Effector CD8-positive, alpha-beta T cell (primary cell): ENCODE measurements at places on chromosomes 7 and 10.

- DNase-seq, result no peak
Observed at GRCh38 chr7:110407242-110407641, 683.7 kb upstream of the LRRN3 start.

DNA sequence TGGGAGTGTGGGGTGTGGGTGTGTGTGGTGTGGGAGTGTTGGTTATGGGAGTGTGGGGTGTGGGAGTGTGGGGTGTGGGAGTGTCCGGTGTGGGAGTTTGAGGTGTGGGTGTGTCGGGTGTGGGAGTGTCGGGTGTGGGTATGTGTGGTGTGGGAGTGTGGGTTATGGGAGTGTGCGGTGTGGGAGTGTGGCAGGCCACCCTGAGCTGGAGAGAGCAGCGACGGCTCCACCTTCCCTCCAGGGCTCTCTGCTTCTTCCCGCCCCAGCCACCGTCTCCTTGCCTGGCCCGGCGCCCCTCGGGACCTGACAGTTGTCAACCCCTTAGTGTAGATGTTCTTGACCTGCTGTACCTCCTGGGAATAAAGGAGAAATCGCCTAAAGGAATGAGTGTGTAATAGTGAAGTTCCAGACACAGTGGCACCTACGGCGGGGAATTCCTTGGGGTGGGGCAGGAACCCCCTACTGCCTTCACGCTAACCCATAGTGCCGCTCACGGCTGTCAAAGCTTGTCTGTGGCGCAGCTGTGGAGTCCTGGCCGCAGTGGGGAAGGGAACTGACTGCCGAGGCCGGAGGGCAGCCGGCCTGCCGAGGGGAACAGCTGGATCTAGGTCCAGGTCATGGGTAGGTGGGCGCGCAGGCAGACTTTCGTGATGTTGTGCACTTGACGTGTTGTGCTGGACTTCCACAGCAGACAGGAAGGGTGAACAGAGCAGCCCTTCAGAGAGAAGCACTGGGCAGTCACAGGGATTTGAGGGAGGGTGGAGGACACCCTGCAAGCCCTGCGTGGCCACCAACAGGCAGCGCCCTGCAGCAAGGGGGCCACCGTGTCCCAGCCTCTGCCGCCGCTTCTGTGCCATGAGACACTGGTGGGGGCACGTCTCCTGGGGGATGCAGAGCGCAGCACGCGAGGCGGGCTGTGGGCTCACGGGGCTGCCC is 49.0 kb upstream of the EN2 start:
- no peak for DNase-seq

DNA sequence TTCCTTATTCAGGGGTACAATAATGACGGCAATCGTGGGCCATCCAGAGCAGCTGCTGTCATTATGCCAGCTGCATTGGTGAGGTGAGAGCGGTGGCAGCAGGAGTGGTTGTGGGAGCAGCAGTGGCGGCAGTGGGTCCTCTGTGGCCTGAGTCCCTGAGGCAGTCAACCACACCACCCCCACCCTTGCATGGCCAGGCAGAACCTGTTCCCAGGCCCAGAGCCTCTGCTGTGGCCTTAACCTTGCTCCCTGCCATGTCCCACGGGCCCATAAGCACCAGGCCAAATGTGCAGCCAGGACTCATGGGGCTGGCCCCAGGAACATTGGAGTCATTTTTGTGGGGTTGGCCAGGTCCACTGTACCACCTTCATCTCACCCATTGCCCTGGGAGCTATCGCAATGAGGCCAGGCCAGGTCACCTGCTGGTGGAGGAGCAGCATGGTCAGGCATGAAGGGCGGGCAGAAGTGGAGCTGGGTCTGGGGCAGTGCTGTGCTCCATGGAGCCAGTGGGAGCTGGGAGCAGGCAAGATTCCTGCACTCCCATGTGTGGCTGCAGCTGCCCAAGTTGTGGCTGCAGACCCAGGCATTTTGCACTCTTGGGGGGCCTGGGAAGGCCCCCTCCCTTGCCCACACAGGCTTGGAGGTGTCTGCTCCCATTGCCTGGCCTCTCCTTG is 213.5 kb downstream of the GPR158 start:
- DNase-seq, result no peak

DNA sequence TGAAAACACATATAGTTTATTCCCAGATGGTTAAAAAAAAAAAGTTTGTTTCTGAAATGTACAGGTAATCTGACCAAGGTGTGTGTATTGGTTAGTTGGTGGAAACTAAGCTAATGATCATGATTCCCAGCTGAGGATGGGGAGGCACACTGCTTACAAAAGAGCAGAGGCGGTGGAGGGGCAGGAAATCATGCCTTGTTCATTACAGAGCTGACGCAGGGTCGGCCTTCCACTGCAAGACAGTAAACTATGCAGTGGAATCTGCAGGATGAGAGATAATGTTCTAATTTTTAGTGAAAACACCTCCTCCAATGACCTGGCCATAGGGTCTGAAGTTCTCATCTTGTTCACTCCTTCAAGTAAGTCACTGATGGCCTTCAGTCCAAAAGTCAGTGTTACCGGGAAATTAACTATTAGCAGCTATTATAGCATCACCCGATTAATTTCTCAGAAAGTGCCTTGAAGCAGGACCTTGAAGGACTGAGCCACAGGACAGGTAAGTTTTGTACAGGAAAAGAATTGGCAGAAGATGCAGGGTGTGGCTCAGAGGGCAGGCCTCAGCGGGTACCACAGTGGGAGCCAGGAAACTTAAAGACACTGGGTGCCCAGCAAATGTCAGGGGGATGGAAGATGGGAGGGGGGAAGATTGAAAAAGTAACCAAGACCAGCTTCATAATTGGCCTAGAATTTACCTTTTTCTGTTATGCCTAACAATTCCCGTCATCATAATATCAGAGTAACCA is 36.0 kb downstream of the MYOF start:
- DNase-seq, result no peak

DNA sequence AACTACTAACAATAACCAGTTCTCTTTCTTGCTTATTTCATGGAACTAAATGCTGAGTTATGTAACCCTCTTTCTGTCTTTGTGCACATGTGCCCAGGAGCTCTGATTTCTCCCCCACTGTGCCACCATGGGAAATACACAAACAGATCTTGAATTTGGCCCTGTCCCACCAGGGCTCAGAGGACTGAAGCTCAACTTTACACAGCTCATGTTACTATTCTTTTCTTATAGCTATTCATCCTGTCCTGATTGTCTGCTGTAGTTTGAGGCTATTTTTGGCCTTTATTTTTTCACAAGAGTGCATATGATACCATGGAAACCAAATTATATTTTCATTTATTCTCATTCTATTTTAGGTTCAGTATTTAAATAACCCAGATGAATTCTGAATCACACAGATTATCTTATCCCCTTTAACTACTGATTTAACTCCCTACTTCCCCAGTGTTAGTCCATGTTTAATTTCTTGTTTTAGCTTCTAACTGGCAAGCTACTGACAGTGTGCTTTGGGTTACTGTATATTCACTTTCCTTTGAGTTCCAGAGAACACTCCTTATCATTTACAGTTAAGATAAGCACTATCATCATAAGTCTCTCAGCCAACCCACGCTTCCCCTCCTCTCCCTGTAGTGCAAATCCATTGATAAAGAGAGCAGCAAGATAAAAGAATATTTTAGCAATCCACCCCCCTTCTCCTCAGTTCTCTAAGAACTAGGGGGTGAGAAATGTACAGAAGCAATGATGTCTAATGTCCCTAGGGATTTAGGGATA is 71.8 kb upstream of the GSDME start:
- DNase-seq, result no peak

DNA sequence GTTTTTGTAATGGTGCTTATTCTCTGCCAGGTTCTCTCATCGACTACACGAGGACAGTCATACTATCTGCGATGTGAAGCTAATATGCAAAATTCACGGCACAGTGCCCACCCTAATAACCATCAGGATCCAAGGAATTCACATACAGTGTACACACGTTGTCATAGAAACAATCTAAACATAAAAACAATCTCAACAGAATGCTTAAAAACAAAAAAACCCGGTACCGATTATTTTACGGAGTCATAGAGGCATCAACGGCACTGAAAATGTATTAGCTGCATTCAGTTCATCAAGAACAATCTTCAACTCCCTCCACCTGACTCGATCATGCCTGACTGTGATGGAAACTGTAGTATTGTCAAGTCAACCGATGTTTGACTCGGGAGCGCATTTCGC is 628 bp downstream of the MRPS33 start:
- DNase-seq, result no peak

- no peak for DNase-seq
Observed at GRCh38 chr7:99402854-99403253, 5.5 kb downstream of the PDAP1 start.

- no peak for DNase-seq
Observed at GRCh38 chr7:134802762-134803161, 23.3 kb downstream of the CALD1 start.

DNA sequence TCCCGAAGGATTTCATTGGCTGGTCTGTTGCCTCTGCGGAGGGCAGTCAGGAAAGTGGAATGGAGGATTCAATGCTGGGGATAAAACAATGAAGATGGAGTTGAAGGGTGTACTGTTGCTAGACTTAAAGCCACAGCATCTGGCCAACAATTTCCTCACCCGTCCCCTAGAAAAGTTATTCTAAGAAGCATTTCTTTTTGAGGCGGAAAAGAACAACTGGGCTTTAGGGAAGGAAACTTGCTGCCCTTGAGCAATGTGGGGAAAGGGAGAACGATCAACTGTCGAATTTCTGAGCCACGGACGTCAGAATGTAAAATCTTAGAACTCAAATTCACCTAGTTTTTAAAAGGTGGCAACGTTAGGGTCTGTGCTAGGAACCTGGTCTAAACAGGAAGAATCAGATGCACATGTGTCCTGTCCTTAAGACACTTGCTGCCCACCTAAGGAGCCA is 664 bp downstream of the FMC1 start:
- no peak for DNase-seq

DNA sequence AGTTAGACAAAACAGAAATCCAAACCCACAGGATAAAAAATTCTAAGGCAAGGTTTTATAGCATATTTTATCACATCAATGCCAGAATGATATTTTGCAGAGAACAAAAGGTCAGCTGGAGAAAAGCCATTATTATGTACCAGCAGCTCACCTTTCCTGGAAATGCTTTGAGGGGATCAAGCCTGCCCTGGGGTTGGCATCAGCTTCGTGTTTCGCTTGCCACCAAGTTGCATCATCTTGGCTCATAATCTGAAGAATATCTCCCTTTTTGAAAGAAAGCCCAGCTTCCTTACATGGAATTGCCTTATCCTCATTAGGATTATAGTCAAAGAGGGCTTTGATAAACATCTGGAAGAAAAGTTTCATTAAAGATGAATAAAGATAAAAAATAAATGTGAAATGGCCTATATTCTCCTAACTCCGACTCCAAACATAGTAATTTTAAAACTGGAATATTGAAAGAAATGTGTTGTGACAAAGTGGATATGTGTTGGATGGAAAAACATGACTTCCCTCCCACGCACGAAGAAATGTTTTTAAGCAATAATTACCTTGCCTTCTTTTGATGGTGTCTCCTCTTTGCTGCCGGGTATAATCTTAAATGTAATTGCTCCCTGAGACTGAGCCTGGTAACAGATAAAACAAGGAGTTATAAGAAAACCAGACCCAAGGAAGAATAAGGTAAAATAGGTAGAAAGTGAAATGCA is 121.3 kb upstream of the ODAD2 start:
- no peak for DNase-seq

- DNase-seq, result no peak
Observed at GRCh38 chr7:108135446-108136190, 5.5 kb upstream of the LAMB4 start.

DNA sequence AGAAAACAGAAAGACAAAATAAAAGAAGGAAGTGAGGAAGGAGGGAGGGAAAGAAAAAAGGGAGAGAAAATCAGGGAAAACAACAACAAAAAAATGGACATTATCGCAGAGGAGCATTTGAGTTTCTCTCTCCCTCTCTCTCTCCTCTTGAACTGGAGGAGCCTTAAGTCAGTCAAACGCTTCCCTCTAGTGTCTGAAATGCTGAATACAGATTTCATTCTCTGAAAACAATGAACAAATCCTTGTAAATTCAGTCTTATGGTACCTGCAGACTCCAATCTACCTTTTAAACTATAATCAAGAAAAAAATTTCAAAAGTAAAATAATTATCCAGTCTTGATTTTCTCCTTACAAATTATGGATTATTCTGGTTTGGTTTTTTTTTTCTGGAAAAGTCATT is 89.2 kb upstream of the PFKP start:
- no peak for DNase-seq

DNA sequence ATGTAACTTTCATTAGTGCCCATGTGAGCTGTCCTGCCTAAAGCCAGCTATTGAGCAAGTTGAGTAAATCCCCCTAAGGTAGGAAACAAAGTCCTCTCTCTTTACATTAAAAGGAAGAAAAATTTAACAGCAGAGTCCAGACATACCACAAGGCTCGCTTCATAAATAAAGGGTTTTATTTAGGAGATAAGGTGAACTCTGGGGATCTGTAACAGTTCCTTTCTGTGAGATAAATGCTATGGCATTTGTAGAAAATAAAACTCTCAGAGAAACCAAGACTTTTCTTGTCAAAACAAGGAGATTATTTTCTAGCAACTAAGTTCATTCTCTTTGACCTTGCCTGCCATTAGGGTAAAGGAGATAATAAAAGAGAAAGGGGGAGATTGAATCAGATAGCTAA is 32.3 kb upstream of the LYZL1 start:
- no peak for DNase-seq

DNA sequence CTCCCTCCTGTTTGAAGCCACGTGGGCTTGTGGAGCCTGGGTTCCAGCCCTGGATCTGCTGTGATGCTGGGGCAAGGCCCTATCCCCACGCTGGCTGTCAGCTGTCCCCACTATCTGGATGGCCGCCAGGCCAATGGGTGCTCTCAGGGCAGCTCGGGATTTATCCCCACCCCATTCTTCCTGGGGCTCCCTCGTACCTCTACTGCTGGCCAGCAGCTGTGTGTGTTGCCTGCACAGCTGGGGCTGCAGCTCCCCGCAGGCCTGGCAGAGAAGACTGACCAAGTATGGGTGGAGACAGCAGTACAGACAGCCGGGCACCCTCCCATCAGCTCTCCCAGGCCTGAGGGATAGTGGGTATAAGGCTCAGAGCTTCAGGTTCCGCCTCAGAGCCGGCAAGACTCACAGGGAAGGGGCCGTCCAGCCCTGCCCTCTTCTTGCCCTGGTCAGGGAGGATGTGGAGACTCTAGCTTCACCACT is 13.6 kb downstream of the CLIP2 start:
- DNase-seq, result no peak

DNA sequence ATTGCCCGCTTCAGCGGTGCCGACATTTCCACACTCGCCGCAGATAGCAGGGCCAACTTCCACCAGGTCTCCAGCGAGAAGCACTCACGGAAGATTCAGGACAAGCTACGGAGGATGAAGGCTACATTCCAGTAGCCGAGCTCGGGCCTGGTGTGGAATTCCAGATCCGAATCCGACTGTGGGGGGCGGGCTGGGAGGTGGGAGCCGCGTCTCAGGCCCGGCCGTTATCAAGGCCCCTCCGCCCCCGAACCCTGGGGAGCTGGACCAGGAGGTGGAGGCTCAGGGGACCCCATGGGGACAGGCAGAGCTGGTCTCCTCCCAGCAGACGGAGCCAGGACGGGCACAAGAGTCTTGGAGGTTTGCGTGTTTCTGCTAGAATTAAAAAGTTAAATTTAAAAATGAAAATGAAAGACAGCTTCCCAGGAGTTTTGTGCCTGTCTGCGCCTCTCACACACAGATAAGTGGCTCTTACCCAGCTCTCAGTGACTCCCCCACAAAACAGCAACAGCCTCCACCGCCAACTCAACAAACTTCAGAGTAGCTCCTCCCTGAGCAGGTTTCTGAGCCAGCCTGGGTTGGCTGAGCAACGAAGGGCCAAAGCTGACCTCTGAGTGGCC is 5.2 kb upstream of the UTF1 start:
- DNase-seq, result no peak

GRCh38 chr10:60353519-60354258 is 36.0 kb downstream of the ANK3 start:
- no peak for DNase-seq

- DNase-seq, result no peak
Observed at GRCh38 chr7:111990643-111991042, 215.6 kb downstream of the DOCK4 start.
